ENCODE measurements at places on chromosomes 16 and 17. TPM values are rescaled to one million over a fixed set of nuclear protein-coding genes. Genes with fewer than 3 reads are reported as not detected.

GRCh38 chr16:64990101-64990500 lies 131.8 kb downstream of the CDH11 start:
- H3K27ac ChIP-seq = no peak overlapping the region
- no peak overlapping the region for H3K4me3 ChIP-seq
- no peaks in the 10 kb centered on the region for H3K27me3 ChIP-seq
- no peaks in the 10 kb centered on the region for H3K36me3 ChIP-seq

The ASGR2 gene
- not detected for total RNA-seq

The CD300H gene
- total RNA-seq = not detected

The ZNF597 gene
- 2.2 TPM for total RNA-seq

The SEPTIN1 gene
- total RNA-seq = 259 TPM
